ENCODE measurements at places on chromosomes 6 and 20. TPM values are rescaled to one million over a fixed set of nuclear protein-coding genes. Genes with fewer than 3 reads are reported as not detected.

- no peak for DNase-seq
Measured at GRCh38 chr6:22658934-22659333, 89.6 kb downstream of the HDGFL1 start.

- no peak for DNase-seq
Measured at GRCh38 chr6:121879149-121879548, 443.7 kb downstream of the GJA1 start.

GRCh38 chr6:35154262-35154661 is 13.1 kb upstream of the TCP11 start:
- no peak for DNase-seq

GRCh38 chr6:162899148-162899547 is 171.4 kb downstream of the PACRG start:
- no peak for DNase-seq

GRCh38 chr20:45368221-45368980 is 5.4 kb downstream of the SYS1 start:
- DNase-seq, result no peak

PERP gene
- polyA plus RNA-seq, result 18.8 TPM

GRCh38 chr6:14520536-14520935 is 403.0 kb downstream of the CD83 start:
- DNase-seq, result no peak

DNA sequence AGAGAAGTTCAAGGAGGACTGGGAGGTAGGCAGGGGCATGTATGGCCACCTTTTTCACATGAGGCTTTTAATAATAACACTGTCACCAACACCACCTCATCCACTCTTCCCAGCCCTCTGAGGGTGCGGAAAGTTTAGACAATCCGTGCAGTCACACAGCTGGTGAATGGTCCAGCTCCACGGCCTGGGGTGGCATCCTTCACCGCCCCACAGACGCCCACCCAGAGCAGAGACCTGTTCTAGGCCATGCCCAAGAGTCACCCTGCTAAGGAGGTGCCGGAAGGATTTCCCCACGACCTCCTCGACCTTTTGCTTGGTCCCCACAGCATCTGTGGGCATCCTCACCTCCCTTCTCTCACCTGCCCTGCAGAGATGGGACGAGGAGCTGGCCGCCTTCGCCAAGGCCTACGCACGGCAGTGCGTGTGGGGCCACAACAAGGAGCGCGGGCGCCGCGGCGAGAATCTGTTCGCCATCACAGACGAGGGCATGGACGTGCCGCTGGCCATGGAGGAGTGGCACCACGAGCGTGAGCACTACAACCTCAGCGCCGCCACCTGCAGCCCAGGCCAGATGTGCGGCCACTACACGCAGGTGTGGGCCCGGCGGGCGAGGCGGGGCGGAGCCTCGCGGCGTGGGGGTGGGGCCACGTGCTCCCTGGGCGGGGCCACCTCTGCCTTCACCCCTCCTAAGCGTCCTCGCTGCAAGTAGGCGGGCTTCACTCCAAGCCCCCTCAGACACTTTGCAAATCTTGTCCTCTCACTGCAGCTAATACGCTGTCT is 4.4 kb downstream of the PI16 start:
- DNase-seq, result no peak

MATN4 gene
- polyA plus RNA-seq, result 0.11 TPM
